GM20000 (cell line): ENCODE measurements at places on chromosomes 11 and 22.

- no peak for DNase-seq
Measured at GRCh38 chr11:22809893-22810292, 19.7 kb downstream of the SVIP start.

DNA sequence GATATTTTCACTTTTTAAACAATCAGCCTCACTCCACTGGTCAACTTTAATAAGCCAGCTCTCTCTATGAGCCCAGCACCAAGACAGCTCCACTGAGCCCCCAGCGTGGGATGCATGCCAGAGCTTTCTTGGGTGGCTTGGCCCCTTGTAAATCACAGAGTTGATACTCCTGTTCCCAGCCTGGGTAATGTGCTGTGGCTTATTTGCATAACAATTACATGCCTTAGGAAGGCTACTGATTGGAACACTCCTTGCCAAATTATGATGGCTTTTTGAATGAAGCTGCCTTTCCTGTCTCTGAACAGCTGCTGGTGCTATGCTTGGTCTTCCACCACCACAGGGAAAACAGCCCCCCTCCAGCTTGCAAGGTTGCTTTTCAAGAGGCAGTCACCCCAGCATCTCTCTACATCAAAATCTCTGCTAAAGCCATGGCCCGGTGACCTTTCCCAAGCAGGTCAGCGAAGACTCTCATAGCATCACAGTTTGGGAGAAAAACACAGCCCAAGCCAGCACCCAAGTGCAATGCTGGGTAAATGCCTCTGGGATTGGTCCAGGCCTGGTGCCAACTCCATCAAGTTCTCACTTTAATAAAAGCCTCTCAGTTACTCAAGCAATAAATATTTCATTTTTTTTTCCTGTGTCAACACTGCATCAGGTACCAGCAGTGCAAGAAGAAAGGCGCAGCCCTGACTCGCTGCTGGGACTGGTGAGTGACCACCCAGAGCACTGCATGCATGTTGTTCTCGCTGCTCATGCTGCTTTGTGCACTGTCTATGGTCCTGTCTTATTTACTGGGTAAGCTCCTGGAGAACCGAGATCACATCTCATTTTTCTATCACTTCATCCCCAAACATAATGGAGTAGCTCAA lies 549.3 kb downstream of the OPCML start:
- no peak for DNase-seq

- no peak for DNase-seq
Measured at GRCh38 chr11:132818951-132819350, 713.4 kb downstream of the OPCML start.

DNA sequence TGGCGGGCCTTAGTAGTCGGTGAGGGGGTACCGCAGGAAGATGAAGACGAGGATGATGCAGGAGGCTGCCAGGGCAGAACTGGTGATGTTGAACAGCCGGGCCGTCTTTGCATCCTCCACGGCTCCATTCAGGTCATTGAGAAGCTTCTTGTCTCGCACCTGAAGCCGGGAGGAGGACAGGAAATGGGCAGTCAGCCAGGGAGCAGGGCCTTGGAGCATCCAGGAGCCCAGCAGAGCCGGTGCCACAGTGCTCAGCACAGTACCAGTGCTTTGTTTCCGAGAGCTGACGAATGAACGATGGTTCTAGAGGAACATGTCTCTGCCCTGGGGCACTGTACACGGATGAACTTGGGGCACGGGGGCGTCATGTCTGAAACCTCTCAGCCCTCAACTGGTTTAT lies 15.1 kb downstream of the IFITM10 start:
- no peak for DNase-seq

DNA sequence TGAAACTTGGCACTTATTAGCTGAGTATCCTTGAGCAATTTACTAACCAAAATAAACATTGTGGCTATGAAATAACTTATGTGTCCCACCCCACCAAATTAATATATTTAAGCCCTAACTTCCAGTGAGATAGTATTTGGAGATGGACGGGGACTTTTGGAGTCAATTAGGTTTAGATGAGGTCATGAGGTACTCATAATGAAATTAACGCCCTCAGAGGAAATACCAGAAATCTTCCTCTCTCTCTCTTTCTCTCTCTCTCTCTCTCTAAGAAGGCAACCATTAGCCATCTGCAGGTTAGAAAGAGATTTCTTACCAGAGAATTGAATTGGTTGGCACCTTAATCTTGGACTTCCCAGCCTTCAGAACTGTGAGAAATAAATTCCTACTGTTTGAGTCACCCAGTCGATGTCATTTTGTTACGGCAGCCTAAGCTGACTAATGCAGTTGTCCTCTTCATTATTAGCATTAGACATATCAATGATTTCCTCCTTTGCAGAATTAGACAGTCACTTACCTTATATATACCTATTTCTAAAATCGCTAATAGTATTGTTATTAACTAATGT lies 1284.0 kb downstream of the FAM181B start:
- DNase-seq, result no peak

DNA sequence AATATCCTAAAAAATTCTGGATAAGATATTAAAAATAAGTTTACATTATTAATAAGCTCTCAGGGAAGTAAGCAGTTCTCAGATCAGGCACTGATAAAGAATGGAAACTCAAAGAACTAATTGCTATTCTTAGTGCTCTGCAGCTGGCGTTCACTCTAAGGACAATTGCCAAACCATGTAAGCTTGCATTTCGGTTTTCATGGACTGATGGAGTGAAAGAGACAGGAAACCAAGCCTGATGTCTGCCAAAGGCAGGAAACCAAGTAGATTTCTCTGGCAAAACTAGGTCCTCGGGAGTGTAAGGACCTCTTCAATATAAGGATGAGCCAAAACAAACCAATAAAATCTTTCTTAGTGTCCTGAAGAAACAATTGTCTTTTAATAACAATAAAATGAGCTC lies 355.2 kb downstream of the RAB38 start:
- no peak for DNase-seq
